ENCODE measurements at places on chromosomes 6 and 20.

DNA sequence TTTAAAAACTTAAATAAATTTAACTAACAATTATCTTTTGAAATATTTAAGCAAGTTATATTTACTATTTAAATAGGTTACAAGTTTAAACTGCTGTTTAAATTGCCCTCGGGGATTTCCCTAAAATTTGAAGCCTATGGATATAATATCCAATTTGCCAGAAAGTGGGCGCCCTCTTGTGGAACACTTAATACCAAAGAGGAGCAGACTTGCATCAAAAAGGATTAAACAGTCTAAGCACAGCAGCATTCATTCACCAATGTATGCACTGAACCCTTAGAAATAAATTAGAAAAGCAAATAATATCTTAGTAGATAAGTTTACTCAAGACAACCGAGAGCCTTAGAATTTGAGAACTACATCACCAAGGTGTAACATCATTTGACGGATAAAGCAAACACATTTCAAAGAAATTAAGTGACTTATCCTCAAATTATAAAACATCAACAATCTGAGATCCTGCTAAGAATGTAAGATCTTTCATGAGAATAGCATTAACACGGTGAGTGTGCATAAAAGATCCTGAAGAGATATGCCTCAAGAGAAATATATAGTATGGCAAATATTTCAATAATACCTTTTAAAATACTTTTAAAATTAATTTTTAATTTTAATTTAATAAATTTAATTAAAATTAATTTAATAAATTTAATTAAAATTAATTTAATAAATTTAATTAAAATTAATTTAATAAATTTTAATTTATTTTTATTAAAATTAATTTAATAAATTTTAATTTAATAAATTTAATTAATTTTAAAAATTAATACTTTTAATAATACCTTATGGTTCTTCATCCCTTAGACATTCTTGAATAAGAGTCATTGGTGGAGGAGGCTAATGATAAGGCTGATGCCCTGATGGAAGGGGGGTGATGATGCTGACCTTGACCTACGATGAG, 11.5 kb upstream of the MEP1A start:
- no peak for DNase-seq

GRCh38 chr6:52231406-52232127, 12.7 kb downstream of the IL17F start:
- DNase-seq: no peak

DNA sequence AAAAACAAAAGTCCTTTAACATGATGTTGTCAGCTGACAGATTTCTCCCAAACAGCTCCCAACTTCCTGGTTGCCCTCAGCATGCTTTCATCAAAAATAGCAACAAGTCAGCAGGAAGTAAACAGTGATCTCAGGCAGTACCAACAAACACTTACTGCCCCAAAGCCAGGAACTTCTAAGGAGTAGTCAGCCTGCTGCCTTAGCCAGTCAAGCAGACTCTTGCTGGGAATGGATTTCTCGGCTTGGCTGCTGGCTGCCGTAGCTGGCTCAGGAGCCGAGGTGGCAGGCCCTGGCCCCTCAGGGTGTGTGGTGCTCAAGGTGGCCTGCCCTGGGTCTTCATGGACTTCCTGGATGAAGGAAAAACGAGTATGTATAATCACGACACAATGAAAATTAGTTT, 46.6 kb upstream of the EMILIN3 start:
- DNase-seq: no peak

- DNase-seq: no peak
These were observed 101.9 kb upstream of the RNF24 start for GRCh38 chr20:4117158-4117740.

- no peak for DNase-seq
These were observed 9.4 kb upstream of the SRC start for GRCh38 chr20:37336369-37337207.

DNA sequence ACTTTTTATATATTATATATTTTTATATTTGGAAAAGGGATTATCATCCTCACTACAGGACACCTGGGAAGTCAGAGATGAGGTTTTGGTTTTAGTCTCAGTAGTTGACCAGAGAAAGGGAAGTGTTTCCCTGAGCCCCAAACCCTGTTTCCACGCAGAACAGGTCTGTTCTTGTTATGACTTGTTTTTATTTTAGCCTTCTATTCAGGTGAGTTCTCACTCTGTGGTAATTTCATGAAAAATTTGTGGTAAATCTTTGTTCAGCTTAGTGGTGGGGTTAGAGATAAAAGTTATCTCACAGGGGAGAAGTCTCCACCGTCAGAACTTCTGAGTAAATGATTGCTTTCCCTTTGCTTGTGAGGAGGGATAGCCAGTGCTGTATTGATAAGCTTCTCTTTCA, 224.9 kb downstream of the FARS2 start:
- DNase-seq: no peak

GRCh38 chr20:8721098-8721497, 347.8 kb upstream of the PLCB4 start:
- no peak for DNase-seq

DNA sequence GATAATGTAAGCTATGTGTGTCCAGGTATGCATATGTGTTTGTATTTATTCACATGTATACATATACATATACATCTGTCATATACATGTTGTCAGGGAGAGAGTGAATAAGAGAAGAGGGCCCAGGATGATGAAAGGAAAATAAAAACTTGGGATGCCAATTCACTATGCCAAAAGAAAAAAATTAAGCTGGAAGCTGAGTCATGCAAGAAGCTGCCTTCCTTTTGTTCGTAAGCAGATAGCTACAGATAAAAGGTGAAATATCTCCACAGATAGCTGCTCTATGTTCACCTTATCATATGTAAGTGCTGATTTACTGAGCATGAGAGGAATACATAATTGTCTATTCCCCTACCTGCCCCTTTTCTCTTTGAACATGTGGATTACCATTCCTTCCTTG, 579.9 kb downstream of the EPM2A start:
- DNase-seq: no peak

DNA sequence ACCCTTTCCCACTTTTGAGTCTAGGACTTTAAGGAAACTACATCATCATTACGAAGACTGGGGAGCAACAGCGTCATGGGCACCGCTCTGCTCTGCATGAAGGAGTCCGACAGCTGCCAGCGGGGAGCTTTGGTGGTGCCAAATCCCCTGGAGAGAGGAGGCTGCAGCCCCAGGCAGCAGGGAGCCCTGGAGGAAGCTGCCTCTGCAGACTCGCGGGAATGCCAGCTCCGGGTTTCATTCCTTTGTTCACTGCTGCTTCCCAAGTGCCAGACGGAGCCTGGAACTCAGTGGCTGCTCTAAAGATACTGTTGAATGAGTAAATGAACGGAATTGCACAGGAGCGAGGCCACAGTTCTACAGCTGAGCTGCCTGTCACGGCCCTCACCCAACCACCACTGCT, 196.5 kb upstream of the THBS2 start:
- no peak for DNase-seq

DNA sequence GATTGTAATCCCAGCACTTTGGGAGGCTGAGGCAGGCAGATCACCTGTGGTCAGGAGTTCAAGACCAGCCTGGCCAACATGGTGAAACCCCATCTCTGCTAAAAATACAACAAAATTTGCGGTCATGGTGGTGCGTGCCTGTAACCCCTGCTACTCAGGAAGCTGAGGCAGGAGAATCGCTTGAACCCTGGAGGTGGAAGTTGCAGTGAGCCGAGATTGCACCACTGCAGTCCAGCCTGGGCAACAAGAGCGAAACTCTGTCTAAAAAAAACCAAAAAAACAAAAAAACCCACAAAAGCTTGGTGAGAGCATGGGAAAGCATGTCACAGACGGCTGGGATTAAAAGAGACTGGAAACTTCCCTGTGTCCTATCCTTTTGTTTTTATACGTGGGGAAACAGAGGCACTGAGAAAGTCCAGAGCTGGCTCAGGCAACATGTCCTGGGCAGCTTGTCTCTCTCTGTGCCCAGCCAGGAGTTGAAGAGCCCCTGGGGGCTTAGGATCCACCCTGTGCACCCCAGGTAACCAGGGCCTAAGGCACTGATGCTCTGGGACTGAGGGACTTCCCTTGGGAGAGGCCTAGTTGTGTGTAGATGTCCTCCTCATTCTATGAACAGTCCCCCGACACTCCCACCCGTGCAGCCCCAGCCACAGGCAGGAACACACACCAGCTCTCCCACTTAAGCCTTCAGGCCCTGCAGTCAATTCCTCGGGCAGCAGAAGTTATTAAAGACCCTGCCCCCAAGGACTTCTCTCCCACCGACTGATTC, 16.0 kb downstream of the CD40 start:
- DNase-seq: no peak

DNA sequence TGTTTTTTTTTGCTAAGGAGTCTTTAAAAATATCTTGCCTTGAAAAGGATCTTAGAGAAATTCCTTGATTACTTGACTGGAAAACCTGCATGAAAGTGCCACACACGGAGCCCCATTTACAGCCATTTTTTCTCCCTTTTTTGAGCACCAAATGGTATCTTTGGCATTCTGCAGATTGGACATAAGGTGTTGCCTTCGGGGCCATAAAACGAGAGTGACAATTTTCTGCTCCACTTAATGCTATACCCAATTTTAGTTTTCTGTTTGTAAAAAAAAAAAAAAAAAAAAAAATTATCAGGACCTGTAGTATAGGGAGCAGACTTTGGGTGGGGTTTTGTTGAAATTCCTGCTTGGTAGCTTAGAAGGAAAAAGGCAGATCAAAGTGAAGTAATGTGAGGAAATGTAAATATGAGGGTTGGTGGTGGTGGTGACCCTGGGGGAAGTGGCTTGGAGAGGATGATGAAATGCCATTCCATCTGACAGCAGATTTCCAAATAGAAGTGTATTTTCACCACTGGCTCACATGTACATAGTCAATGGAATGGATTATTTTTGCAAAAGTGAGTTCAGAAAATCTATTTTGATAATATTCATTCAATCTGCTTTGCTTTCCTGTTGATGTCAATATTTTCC, 212.1 kb upstream of the SOX4 start:
- DNase-seq: no peak

DNA sequence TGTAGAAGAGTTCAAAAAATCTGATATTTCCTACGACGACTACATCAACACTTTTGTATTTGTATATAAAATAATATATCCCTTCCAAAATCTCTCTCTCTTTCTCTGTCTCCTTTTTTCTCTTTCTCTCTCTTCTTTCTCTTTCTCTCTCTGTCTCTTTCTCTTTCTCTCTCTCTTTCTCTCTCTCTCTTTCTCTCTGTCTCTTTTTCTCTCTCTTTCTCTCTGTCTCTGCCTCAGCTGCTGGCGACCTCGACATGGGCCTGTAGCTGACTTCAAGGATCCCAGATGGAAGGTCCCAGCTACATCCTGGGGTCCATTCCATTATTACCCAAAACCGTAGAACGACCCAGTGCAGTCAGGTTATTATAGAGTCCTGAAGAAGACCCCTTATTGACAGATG, 90.0 kb downstream of the CD24 start:
- DNase-seq: no peak

DNA sequence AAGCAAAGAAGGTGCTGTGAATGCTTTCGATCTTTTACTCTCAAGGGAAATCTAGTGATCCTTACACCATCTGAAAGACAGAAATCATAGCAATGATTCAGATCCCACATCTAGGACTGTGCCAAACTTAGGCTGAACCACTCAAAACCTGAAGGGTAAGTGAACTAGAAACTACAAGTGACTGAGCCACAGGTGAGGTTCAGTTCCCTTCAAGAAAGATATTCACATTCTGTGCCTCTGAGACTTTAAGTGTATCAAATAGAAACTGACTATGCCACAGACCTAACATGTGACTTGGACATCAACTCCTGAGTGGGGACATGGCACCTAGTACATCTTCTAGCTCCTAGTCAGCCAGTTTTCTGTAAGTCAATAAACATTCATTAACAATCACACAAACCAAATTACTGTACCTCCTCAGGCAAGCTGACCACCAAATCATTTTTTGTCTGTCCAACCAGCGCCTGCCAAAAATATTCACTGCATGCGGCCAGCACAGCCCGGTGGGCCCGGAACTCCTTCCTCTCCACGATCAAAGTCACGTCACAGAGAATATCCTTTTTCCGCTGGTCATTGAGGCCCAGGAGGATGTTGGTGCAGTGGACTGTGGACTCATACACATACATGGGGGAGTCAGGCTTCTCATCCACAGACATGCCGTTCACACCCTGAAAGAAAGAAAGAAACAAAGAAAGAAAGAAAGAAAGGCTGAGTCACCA, 114.1 kb downstream of the GJA10 start:
- DNase-seq: no peak

- no peak for DNase-seq
These were observed 12.1 kb upstream of the C20orf203 start for GRCh38 chr20:32685541-32686529.

DNA sequence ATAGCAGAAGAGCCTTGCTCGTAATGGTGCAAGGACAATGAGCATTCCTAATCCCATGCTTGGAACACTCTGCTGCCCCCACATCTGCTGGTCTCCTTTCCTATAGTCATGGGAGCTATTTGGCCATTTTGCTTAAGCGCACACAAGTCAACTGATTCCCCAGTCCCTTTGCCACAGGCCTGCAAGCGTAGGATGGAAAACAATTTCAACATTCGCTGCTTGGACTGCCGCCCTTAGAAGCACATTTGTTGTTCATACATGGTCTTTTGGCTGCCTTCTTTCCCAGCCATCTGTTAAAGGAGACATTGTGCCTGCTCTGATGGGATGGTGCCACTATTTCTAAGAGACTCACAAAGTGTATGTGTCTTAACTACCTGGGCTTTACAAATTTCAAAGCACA, 96.9 kb downstream of the RFX6 start:
- DNase-seq: no peak

DNA sequence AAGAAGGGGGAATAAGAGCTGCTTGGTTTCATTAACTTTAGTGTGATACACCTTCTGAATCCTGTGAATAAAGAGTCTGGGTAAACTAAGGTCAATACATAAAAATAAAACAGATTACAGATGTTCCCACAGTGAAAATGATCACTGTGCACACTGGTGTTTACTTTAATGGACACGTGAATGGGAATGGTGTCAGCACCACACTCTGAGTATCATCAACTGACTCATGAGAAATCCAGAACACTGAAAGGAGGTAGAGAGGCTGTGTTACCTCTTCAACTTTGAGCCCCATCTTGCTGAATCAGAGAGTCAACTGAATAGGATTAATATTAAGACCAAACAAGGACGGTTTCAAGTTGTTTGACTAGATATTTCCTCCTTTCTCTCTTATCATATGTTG, 75.0 kb downstream of the ELOVL4 start:
- no peak for DNase-seq

GRCh38 chr6:125957391-125957693, 772 bp downstream of the HINT3 start:
- no peak for DNase-seq

DNA sequence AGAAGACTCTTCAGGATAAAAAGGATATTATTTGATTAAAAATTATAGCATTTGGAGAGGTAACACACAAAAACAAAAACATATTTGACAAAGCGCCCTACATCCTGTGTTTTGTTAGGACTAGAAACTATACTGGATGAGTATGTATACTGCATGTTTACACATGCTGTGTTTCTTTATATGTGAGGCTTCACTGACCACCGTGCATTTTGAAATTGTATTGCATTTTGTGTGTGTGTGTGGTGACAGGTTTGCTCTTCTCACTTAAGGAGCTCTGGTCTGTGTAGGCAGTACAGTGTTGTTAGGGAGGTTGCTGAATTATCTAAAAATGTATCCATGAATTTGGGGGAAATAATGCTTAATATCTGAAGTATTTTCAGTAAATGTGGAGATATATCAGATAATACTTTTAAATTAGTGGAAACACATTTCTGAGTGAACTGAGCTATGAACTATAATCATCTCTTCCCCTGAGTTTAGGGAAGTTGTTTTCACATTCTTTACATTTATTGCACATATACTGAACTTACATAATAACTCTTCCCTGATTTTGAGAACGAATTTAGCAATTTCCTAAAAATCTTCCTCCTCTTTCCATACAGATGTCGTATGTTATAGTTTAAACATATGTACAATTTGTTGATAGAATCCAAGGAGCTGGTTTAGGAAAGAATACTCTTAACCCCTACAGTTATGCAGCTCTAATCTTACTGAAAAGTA, 43.3 kb downstream of the TMEM170B start:
- DNase-seq: no peak

Measured in epithelial cell of proximal tubule (primary cell).